ENCODE measurements at places on chromosomes 5 and 9.
A peak's percentile ranks its signal among the peaks of the same experiment; 100 is the strongest.

GRCh38 chr9:81558091-81558830, 131.1 kb downstream of the TLE1 start:
- no peaks in the 10 kb centered on the region for H3K4me1 ChIP-seq
- DNase-seq = no peak
- peaks cover 3% of the 10 kb centered on the region for H3K27me3 ChIP-seq
- no peak overlapping the region for H3K4me3 ChIP-seq

DNA sequence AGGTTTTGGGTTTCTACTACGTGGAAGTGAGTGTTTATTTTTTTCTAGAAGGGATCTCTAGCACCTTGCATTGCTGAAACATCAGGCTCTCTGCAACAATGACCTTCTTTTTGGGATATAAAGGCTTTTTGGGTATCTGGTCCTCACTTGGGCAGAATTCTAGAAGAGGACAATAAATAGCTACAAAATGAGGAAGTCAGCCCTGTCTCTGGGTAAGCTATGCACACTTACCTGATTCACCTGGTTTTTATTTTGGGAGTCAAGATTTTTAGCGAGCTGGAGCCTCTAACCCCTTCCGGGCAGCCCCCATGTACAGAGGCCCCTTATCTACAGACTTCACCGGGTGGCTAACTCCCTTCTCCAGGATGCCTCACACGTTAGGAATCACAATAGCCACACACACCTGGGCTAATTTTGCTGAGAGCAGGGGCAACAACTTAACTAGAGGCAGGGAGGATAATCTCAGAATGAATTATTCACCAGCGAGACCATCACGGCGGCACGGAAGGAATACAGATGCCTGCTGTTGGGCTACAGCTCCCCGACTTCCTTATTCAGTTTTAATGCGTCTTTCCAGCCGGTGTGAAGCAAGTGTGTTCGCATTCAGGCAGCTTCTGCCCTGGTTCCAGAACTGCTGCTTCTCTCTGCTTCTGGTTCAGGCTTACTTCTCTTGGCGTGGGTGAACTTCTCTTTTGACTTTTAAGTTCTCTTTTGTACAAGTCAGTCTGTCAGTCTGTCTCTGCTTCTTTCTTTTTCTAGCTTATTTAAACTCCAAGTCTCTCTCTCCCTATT, 341.0 kb upstream of the PANK3 start:
- no peaks in the 10 kb centered on the region for H3K36me3 ChIP-seq
- H3K4me3 ChIP-seq = no peak overlapping the region
- no peak for DNase-seq

- H3K36me3 ChIP-seq = no peaks in the 10 kb centered on the region
- no peak overlapping the region for H3K27ac ChIP-seq
- H3K27me3 ChIP-seq = peaks cover 13% of the 10 kb centered on the region
- no peaks in the 10 kb centered on the region for H3K4me1 ChIP-seq
Observed at GRCh38 chr5:176787676-176788075, 22.7 kb upstream of the UNC5A start.

DNA sequence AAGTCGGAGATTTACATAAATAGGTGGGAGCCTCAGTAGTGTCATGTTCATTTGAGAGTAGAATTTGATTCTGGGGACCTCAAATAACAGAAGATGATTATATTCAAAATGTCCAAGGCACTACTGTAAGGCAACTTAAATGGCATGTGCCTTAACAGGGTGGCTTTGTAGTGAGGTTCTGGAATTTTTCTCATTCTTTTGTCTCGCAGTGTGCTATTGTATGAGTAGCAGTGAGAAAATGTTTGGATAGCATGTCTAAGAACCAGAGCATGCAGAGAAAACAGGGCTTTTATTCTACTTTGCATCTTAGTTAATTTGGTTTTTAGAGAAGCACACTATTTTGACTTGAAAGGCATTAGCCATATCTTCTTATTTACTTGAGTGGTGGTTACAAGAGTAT, 25.0 kb downstream of the MAST4 start:
- no peak overlapping the region for H3K4me3 ChIP-seq
- H3K4me1 ChIP-seq = no peaks in the 10 kb centered on the region
- H3K27ac ChIP-seq = no peak overlapping the region
- H3K27me3 ChIP-seq = no peaks in the 10 kb centered on the region
- peaks cover 7% of the 10 kb centered on the region for H3K36me3 ChIP-seq

DNA sequence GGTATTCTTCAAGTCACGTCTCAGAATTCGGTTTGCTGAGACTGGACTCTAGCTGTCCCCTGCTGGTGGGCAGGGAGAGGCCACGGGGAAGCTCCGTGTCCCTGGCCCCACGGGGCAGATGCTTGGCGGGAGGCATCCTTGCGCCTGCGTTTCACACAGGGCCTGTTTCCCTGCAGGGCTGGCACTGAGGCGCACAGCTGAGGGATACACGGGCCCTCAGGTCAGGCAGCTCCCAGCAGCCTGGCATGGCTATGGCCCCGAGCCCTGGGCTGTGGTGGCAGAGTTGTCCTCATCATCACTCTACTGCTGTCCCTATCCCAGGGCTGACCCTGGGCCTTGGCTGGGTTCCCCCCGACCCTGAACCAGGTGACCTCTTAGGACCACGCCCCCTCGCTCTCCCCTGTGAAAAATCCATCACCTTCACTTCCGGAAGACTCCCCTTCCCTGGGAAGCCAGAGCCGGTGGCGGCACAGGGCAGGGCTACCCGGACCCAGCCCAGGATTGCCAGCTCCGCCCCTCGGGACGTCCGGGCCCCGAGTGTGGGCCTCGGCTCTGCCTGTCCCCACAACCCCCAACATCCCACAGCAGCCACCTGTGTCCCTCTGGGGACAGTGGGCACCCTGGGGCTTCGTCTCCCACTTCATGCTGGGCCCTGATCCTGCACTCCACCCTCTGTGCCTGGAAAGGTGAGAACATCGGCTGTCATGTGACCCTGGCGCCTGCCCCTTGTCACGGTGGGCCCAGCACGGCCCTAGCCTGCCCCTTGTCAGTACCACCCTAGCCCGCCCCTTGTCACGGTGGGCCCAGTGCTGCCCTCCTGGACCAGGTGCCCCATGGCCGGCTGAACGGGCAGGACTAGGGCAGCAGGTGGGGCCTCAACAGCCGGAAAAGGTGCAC, 5.0 kb downstream of the DPP7 start:
- H3K36me3 ChIP-seq = peaks cover 5% of the 10 kb centered on the region
- no peak overlapping the region for H3K27ac ChIP-seq
- no peak for DNase-seq
- peaks cover 9% of the 10 kb centered on the region for H3K27me3 ChIP-seq
- no peaks in the 10 kb centered on the region for H3K4me1 ChIP-seq

GRCh38 chr9:33306037-33306436, 15.7 kb downstream of the NFX1 start:
- H3K27ac ChIP-seq = no peak overlapping the region
- DNase-seq = no peak
- H3K36me3 ChIP-seq = peaks cover 30% of the 10 kb centered on the region
- no peaks in the 10 kb centered on the region for H3K27me3 ChIP-seq

- no peaks in the 10 kb centered on the region for H3K36me3 ChIP-seq
- H3K4me3 ChIP-seq = no peak overlapping the region
- peaks cover 9% of the 10 kb centered on the region for H3K4me1 ChIP-seq
- H3K27ac ChIP-seq = no peak overlapping the region
- no peak for DNase-seq
Observed at GRCh38 chr5:3122216-3122615, 370.7 kb upstream of the IRX2 start.

- H3K4me3 ChIP-seq = no peak overlapping the region
- no peaks in the 10 kb centered on the region for H3K36me3 ChIP-seq
- H3K27me3 ChIP-seq = no peaks in the 10 kb centered on the region
- DNase-seq = no peak
- no peak overlapping the region for H3K27ac ChIP-seq
Observed at GRCh38 chr5:19927170-19927569, 60.8 kb downstream of the CDH18 start.

DNA sequence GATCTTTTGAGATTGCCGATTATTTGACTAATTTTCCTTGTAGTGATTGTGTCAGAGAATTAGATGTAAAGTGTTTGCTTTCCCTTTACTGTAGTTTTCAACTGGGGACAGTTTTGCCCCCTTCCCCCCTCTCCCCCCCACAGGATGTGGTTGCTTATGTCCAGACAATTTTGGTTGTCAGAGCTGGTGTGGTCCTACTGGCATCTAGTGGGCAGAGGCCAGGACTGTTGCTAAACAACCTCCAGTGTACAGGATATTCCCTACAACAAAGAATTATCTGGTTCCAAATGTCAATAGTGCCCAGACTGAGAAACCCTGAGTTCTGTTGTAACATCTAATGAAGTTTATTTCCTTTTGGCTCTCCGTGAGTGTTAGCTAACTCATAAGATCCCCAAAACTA, 20.0 kb downstream of the TMEFF1 start:
- no peak for DNase-seq
- H3K4me3 ChIP-seq = no peak overlapping the region
- H3K27me3 ChIP-seq = no peaks in the 10 kb centered on the region
- H3K27ac ChIP-seq = peak overlapping the region; percentile 49

DNA sequence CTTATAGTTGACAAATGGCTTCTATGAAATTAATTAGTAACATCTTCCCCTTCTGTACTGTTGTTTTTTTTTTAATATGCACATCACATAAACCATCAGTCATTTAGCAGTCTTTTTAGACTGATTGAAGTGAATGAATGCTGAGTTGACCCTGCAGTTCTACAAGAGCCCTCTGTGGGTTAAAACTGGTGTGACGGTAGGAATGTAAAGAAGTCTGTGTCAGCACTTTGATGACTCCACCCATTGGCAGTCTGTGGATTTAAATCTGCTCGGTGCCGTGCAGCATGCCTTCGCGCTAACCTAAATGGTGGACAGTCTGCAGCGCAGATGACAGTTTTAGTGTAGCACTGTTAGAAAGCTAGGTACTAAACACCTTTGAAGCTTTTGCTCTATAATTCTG, 3.1 kb downstream of the GTF3C4 start:
- H3K27ac ChIP-seq = peak overlapping the region; percentile 15
- H3K4me1 ChIP-seq = peaks cover 27% of the 10 kb centered on the region
- H3K27me3 ChIP-seq = peaks cover 8% of the 10 kb centered on the region
- H3K4me3 ChIP-seq = peak overlapping the region; percentile 48
- DNase-seq = peak; percentile 17

Data from endothelial cell (in vitro differentiated cells).